Cerebellar nuclear complex (tissue), 1 donor: ENCODE measurements at places on chromosomes 7 and 10.

DNA sequence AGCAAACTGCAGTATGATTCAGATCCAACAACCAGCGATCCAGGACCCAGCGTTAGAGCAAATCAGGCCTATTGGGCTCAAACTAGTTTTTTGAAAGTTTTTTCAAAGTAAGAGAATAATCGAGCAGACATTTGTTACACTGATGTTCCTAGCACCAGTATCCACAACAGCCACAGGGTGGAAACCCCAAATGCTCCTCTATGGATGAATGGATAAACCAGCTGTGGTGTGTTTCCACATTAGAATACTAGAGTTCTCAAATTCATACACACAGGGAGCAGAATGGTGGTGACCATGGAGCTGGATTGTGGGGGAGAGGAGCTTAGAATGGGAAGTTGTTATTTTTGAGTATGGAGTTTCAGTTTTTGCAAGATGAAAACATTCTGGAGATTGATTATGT is 60.7 kb downstream of the PDIA4 start:
- DNase-seq: no peak

GRCh38 chr7:155323001-155323638 is 25.4 kb downstream of the INSIG1 start:
- no peak for DNase-seq

- DNase-seq: no peak
These were observed 8.8 kb downstream of the ITGB1 start for GRCh38 chr10:32949221-32949678.

GRCh38 chr10:22550732-22551131 is 163.6 kb downstream of the PIP4K2A start:
- DNase-seq: no peak

- DNase-seq: no peak
These were observed 21.8 kb downstream of the STAM start for GRCh38 chr10:17665747-17666146.

DNA sequence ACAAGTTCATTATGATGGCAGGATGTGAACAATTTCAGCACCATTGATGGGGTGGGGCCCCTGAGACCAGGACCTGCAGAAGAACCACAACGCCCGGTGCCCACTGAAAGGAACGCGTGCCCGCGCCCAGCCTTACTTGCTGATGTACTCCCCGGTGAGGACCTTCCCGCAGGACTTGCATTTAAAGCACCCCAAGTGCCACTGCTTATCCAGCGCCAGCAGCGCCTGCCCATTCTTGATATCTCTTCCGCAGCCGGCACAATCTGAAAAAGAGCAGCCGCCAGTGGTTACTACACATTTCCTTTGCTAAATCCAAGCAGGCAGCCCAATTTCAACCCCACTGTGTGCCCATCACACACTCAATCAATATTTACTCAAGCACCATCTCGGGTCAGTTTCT is 110.6 kb downstream of the ABLIM1 start:
- DNase-seq: no peak

GRCh38 chr10:76033457-76034196 is 602.2 kb downstream of the LRMDA start:
- no peak for DNase-seq

DNA sequence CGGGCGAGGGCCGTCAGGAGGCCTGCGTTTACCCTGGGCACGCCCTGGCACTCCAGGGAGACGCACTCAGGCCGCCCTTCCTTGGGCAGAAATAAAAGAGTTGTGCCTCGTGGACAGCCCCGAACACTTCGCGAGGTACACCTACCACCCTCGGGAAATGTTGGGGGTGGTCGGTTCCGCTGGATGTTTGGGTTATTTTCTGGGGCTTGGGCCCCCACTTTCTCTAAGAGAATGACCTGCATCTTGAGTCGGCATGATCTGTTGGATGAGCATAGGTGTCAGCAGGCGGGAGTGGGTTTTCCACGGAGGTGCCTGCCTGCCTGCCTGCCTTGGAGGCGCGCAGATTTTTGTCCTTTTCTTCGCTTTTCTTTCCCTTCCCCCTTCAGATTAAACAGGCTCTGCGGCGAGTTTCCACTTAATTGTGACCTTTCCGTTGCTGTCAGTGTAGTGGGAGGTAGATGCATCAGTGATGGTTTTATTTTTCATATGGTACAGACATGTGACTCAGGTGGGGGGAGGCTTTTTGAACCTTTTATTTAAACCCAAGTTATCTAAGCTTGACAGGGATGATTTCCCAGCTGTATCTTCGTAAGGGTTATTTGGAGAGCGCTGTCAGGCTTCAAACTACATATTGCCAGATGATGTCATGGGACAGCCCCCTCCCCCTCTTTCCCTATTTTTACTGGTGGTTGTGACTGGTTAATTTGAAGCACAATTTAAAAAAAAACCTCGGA is 661 bp downstream of the HECTD2 start:
- DNase-seq: peak; percentile 8

- no peak for DNase-seq
These were observed 430.1 kb upstream of the ETV1 start for GRCh38 chr7:14419531-14419930.

DNA sequence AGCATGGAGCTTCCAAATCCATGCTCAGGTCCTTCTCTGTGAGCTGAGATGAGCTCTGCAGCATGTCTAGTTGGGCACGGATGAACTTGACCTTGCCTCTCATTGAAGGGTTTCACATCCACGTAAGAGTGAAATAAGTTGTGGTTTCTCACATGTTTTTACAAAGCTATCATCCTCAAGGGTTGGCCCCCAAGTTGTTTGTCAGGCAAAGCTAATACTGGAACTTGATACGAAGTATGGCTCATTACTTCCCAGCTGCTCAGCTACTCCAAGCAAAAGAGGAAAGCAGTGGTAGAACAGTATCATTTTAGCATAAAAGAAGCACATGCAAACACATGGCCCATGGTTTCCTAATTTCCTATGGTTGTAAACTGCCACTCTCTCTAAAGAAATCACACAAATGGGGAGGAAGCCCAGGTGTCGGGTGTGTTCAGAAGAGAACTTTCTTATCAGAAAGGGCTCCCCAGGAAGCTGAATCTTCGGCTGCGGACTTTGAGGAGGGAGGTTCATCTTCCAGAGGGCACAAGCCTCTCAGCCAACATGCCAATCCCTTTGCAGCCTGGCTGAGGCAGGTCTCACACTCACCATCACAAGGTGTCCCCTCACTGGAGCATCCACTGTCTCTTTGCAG is 45.3 kb downstream of the PDLIM1 start:
- DNase-seq: no peak

GRCh38 chr10:3941676-3942075 is 156.7 kb upstream of the KLF6 start:
- DNase-seq: no peak

- DNase-seq: no peak
These were observed 86.5 kb upstream of the NMT2 start for GRCh38 chr10:15254808-15255648.
